Skin of body (tissue), 3 donors: ENCODE measurements at places on chromosomes 7 and 10.

- DNase-seq = no peak
These were observed 5.7 kb downstream of the GLRX3 start for GRCh38 chr10:130141878-130142277.

DNA sequence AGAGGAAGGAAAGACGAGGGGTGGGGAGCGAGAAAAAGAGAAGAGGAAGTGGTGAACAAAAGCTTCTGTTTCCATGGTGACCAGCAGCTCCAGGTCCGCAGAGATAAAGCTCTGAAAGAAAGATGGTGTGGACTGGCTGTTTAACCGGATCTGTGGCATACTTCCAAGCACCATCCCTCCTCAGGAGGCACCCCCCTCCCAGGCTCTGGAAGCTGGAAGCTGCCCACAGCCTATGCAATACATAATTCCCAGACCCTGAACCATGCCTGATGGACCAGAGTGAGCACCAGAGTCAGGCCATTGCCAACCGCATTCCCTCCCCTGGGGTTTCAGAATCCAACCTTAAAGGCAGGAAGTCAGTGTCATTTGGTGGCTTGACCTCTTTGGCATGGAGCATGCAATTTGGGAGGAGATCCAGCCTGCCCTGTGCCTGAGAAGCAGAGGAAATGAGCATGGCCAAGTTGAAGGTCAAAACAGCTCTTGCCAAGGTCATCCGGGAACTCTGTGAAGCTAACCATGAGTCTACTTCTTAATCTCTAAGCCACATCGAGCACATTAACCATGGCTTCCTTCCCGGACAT, 22.2 kb upstream of the CPXM2 start:
- DNase-seq = no peak

DNA sequence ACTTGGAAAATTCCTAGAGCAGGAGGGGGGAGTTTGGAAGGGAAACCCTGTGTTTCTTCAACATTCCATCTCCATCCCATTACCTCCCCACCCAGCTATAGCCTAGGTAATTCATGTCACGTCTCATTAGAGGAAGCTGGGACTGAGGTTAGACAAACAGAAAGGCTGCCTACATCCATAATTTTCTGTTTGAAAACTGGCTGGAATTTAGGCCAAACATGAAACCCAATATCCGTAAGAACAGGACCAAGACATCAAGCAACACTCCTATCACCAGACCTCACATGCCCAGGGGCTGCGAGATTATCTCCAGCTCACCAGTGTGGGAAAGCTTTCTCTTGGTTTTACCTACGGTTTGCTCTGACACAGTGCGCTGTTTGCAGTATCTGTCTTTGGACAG, 316.3 kb downstream of the FRMD4A start:
- DNase-seq = no peak

- DNase-seq = no peak
These were observed 83.3 kb upstream of the FGL2 start for GRCh38 chr7:77282897-77283296.

GRCh38 chr7:158784270-158784669, 45.0 kb downstream of the ESYT2 start:
- peak; percentile 63 for DNase-seq

GRCh38 chr10:123019264-123019663, 10.5 kb downstream of the ACADSB start:
- no peak for DNase-seq

DNA sequence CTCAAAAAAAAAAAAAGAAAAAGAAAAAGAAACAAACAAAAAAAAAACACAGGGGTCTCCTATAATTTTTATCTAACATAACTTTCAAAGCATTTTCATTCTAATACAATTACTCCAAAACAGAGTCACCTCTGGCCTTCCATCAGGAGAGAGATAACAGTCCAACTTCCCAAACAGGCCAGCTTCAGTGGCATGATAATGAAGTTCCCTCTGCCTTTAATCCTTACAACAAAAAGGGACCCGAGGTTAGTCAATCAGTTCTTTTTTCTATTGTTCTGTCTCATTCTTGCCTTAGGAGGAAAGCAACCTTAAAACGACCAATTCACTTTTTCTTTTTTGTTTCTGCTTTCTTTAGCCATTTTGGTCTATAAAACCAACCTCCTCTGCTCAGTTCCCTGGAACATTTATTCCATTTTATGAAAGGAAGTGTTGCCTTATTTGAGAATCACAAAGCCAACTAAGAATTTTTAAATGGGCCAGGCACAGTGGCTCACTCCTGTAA, 16.5 kb upstream of the FXYD4 start:
- DNase-seq = no peak

DNA sequence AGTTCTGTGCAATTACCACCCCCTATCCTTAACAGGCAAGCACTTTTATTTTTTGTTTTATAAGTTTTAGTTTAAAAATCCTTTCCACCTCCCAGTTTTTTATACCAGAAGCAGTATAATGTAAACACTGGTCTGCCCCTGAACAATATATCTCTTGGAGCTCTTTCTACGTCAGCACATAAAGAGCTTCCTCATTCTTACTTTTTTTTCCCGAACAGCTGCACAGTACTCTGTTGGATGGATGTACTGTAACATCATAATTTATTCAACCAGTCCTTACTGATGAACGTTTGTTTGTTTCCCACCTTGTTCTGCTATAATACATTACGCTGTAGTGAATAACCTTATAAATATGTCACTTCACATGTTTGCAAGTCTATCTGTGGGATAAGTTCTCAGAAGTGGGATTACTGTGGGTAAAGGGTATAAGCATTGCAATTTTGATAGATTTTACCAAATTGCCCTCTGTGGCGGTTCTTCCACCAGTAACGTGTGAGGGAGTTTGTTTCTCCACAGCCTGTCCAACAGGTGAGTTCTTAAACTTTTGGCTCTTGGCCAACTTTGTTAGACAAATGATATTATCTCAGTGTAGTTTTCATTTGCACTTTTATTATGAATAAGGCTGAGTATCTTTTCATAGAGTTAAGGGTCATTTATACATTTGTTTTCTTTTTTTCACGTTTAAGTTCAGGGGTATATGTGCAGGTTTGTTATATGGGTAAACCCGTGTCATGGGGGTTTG, 32.8 kb downstream of the ADRA2A start:
- DNase-seq = no peak

GRCh38 chr7:4202154-4202736, 479.9 kb upstream of the FOXK1 start:
- no peak for DNase-seq

DNA sequence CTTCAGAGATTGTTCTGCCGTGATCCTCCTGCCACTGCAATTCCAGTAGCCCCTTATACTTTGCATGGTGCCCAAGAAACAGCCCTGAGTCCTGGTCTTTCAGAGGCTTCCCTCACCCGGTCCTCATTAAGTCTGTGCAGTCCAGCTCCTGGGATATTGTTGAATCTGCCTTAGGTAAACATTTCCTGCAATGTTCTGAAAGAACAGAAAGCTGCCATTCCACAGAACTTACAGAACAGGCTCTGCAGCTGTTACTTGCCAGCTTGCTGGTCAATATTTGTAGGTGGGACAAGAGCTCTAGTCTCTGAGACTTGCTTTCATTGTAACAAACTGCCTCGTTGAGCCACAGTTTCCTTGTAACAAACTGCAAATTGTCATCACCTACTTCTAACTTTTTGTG, 115.0 kb upstream of the KIF5B start:
- DNase-seq = no peak

DNA sequence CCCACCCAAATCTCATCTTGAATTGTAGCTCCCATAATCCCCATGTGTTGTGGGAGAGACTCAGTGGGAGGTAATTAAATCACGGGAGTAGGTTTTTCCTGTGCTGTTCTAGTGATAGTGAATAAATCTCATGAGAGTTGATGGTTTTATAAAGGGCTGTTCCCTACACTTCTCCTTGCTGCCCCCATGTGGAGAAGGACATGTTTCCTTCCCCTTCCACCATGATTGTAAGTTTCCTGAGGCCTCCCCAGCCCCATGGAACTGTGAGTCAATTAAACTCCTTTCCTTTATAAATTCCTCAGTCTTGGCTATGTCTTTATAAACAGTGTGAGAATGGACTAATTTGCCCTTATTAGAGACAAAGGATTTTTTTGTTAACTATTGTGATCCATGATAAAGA, 48.5 kb upstream of the MKX start:
- DNase-seq = no peak

DNA sequence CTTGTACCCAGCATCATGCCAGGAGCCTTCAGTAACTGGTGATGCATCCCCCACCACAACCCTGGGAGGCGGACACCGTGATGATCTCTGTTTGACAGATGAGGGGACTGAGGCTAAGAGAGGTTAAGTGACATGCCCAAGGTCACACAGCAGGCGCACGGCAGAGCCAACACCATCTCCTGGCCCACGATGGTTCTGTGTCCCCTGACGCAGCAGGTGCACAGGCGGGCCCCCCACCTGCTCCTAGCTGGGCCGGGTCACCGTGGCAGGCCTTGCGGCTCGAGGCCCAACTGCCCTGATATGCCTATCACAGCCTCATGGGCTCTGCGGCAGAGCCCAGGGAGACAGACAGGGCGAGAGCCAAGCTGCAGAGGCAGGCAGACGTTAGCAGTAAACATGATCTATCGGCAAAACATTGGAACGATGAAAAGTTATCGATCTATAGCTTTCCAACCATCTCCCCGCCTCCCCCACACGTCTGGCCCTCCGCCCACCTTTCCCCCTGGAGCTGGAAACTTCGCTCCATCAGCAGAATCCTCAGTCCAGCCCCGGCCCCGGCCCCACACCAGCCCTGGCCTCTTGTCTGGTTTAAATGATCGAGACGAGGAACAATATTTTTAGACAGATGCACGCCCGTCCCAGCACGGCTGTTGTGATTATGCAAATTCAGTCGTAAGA, 65.9 kb downstream of the ELFN1 start:
- DNase-seq = no peak

DNA sequence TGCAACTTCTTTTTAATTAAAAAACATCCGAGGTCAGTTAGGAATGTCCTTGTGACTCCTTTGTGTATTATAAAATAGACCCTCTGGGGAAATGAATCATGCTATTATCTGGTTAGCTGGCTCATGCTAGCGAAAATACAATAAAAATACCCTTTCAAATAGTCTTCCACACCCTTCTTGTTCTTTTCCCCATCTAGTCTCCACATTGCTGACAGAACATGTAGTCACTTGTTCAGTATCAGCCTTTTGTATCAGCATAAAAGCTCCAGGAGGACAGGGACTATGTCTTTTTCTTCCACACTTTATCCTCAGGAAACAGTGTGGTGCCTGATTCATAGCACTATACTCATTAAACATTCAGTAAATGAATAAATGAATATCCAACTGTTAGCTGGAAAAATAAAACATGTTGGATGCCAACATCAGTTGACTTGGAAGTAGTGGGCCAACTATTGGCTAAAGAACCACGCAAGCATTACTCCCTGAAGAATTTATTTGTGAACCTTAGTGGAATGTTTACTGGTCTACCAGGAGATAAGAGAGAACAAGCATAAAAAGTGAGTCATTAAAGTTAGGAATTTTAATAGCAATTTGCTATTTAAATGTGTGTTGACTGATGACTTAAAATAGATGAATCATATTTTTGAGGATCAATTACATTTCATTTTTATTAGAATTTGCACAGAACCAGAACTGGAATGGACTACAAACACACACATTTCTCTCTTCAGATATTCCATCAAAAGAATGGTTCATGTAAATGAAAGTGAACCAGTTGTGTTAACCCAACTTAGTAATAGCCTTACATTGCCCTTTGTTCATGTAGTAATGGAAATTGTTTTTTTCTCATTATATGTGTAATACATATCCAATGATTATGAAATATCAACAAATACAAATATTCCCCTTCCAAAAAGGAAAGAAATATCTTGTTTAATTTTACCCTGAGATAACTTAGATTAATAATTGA, 129.6 kb downstream of the DKK1 start:
- no peak for DNase-seq

DNA sequence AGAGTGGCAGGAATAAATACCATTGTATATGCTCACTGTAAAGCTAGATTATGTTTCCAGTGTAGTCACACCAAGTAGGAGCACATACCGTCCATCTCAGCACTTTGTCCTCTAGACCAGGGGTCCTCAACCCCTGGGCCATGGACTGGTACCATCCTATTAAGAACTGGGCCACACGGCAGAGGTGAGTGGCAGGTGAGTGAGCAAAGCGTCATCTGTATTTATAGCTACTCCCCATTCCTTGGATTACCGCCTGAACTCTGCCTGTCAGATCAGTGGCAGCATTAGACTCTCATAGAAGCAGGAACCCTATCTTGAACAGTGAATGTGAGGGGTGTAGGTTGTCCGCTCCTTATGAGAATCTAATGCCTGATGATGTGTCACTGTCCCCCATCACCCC, 735.3 kb downstream of the MAGI2 start:
- no peak for DNase-seq

DNA sequence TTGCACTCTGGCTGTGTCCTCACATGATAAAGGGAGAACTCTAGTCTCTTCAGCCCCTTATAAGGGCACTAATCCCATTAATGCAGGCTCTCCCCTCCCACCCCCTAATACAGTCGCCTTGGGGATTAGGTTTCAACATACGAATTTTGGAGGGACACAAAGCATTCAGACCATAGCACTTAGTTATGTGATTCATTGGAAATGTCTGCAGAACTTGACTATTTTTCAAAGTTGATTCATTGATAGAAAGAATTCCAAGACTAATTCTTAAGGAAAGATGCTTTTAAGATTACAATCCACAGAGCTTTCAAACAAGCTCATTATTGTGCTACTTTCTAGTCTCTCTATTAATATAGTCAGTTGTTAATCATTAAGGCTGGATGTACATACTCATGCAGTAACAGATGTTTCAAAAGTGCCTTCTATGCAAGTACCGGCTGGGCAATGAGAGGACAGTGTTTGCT, 85.3 kb upstream of the RPA3 start:
- no peak for DNase-seq

DNA sequence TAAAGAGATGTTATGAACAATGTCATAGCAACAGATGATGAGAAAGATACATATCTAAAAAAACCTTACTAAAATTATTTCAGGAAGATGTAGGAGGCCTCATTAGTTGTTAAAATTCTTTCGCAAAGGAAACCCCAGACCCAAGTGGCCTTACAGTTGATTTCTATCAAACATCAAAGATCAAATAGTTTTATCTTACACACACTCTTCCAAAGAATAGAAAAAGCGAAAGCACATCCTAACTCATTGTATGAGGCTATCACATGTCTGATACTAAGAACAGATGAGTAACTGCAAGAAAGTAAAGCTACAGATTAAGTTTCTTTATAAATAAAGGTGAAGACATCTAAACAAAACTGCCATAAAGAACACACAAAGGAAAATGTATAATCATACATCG, 82.9 kb upstream of the GDF10 start:
- no peak for DNase-seq

- DNase-seq = no peak
These were observed 323.4 kb upstream of the GRM3 start for GRCh38 chr7:86320341-86320740.

DNA sequence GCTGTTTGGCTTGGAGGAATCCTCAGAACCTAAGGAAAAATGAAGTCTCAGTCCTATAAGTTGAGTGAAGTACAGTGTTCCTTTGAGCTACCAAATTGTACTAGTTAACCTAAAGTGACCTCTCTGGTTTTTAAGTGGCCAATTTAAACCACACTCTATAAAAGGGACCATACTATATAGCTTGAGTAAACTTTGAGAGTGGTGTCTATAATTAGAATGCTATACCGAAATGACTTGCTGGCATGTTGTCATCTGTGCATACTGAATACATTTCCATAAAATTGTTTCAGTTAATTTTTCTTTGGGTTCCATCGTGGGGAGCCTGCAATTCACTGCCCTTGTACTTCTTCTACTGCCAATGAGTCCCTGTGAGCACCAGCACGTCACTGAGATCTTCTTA, 151.1 kb downstream of the DKK1 start:
- no peak for DNase-seq

GRCh38 chr7:336810-337566, 47.0 kb downstream of the FOXL3 start:
- no peak for DNase-seq

GRCh38 chr10:124417895-124418725, 613 bp downstream of the OAT start:
- DNase-seq = peak; percentile 17
